IMR-90 (cell line): ENCODE measurements at places on chromosomes 16 and 17. TPM values are rescaled to one million over a fixed set of nuclear protein-coding genes. Genes with fewer than 3 reads are reported as not detected.

DNA sequence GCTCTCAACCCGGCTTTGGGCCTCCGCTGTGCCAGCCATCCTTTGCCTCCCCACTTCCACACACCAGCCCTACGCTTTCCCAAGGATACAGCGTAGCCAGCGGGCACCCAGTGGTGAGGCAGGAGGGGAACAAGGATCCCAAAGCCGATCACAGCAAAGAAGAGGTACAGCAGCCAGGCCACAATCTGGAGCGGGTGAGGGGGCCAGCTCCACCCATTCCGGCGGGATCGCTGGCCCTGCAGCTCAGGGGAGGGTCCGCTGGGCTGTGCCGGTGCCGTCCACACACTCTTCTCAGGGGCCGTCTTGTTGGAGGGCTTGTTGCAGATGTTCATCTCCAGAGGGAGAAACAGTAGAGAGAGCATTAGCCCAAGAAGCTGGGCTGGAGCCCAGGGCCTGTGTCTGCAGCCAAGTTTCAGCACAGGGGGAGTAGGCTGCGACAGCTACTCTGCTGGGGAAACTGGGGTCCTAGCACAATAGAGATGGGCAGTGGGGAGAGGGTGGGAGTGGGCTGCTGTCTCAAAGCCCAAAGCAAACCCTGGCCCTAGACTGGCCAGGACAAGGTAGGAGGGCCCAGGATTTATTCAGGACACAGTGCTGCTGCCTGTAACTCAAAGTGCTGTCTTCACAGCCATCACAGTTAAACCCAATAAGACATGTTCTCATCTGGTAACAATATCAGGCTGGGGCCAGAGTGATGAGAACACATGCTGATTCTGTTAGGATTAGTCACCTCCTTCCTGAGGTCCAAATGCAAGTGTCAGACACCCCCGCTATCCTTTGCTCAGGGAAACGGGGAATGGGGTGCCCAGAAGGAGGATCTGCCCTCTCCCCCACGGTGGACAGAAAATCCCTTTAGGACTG lies 9.9 kb downstream of the ZDHHC1 start:
- DNase-seq: peak; percentile 91

DNA sequence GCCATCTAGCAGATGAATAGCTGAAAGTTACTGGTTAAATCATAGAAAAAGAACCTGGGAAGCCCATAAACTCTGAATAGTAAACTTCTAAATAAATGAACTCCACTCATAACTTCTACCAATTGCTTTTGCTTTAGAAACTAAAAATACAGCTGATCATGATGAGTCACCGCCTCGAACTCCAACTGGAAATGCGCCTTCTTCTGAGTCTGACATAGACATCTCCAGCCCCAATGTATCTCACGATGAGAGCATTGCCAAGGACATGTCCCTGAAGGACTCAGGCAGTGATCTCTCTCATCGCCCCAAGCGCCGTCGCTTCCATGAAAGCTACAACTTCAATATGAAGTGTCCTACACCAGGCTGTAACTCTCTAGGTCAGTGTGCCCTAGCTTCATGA lies 9.7 kb downstream of the KAT7 start:
- DNase-seq: peak; percentile 71

- DNase-seq: peak; percentile 73
Observed at GRCh38 chr16:50208460-50208931, 55.4 kb downstream of the TENT4B start.

DNA sequence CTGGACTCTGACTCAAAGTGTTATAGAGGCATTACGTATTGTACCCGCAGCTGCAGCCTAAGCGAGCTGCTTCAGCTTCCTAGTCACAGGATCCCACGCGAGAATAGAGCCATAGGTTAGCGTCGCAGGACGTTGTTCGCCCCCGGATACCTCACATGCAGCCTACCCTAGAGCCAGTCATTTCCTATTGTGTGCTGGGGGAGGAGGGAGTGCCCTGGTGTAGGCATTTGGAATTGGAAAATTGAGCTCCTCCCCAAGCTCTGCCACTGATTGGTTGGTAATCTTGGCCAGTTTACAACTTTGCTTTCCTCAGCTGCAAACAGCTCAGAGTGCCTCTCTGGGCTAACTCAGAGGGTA lies 530 bp downstream of the NAA60 start:
- peak; percentile 80 for DNase-seq

DNA sequence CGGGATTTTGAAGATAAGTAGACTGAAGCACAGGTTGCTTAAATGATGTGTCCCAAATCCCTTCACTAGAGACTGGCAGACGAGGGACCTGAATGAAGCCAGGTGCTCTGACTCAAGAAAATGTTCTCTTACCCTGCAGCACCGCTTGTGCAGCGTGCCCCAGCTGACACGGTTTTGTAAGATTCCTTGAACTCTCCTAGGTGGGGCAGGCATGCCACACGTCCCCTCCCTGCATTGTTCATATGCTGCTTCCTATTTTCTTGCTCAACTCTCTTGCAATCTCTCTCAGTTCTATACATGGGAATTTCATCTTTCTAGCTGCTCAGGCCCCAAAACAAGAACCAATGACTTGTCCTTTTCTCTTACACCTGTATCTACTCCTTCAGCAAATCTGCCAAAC lies 22.1 kb upstream of the HNF1B start:
- no peak for DNase-seq

- DNase-seq: no peak
Observed at GRCh38 chr16:5865236-5865635, 767.6 kb upstream of the EEF2KMT start.

- DNase-seq: peak; percentile 82
Observed at GRCh38 chr17:82497483-82498405, 21.8 kb upstream of the FOXK2 start.

DNA sequence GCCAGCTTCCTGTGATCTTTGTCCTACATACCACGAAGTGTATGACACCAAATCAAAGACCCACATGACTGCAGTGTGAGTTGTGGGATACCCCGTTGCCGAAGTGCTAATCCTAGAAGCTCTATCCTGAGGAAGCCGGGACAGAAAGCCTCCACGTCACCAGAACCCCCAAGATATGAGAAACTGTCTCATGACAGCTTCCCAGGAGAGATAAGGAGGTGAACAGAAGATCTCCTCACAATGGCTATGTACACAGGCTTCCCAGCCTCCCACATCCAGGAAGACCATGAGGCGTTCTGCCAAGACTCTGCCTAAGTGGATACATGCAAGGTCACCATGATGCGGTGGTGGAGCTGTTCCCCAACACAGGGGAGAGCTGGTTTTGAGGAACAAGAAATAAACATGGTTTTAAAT lies 37.1 kb downstream of the TRIM25 start:
- no peak for DNase-seq

GRCh38 chr16:79601092-79601930 lies 774 bp upstream of the MAF start:
- DNase-seq: no peak

DNA sequence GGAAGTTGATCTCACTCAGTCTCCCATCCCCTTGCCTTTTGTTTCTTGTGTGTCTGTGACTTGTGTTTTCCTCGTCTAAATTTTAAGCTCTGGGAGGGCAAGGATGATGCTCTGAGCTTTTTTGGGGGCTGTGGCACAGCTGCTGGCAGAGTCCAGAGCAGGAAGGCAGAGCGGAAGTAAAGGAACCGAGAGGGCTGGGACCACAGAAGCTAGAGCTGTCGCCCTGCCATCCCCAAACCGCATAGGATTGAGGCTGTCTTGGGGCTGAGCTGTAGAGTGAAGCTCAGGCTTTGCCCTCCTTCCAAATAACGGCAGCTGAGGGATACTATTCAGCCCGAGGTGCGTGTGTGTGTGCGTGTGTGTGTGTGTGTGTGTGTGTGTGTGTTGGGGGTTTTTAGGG lies 3.8 kb upstream of the DNAH2 start:
- DNase-seq: no peak

DNA sequence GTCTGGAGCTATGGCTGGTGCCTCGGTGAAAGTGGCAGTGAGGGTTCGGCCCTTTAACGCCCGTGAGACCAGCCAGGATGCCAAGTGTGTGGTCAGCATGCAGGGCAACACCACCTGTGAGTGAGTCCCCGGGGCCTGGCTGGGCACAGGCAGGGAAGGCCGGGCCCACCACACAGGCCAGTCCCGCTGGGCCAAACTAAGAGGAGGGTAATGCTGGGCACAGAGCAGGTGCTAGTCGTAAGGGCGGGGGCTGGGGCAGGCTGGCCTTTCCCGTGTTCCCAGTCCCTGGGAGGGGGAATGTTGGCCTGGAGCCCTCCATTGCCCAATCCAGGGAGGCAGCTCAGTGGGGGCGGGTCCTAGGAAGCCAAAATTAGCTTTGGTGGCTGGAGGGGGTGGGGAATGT lies 2.5 kb downstream of the KIF1C start:
- DNase-seq: no peak

DNA sequence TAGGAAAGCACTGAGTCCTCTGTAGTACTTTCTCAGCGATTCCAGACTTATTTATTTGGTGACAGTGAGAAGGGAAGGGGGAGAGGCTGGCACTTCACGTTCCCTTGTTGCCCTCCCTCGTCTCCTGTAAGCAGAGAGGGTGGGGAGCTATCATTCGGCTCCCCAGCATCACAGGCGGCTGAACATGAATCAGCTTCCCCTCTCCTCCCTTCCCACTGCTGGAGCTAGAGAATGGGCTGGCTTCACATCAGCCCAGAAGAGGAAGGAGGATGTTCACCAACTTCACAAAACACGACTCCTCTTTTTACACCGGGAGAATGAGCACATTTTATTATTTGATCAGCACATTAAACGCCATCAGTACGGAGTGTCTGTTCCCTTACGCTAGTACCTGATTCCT lies 6.7 kb upstream of the CMIP start:
- no peak for DNase-seq

DNA sequence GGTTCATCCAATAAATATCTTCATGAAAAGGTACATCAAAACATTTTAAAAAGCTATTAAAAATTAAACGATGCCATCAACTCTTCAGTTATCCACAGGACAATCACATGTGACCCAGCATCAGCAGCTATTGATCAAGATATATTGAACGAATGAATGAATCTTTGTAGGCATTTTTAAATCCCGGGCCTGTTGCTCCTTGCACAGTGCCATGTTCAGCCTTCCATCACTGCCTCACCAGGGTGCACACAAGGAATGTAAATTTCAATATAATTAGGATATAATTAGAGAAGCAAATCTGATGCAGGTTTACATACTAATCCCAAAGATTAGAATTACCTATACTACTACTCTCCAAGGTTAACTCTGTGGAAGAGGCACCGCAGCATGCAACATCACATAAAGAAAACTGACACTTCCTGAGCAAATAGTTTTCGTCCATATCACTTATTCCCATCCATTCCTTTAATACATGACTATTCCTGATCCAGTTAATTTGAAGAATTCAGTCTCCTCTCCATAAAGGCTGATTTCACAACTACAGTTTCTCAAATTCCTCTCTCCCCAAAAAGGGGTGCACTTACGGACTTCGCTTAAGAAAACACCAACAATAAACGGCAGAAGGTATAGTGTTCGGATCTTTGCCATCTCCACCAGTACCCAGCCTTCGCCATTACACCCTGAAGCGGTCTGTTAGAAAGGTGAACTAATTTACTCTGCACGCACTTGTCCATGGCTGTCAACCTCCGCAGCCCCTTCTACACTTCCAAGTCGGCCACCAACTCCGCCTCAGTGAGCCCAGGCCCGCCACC lies 938 bp downstream of the NCOR1 start:
- peak; percentile 11 for DNase-seq

DNA sequence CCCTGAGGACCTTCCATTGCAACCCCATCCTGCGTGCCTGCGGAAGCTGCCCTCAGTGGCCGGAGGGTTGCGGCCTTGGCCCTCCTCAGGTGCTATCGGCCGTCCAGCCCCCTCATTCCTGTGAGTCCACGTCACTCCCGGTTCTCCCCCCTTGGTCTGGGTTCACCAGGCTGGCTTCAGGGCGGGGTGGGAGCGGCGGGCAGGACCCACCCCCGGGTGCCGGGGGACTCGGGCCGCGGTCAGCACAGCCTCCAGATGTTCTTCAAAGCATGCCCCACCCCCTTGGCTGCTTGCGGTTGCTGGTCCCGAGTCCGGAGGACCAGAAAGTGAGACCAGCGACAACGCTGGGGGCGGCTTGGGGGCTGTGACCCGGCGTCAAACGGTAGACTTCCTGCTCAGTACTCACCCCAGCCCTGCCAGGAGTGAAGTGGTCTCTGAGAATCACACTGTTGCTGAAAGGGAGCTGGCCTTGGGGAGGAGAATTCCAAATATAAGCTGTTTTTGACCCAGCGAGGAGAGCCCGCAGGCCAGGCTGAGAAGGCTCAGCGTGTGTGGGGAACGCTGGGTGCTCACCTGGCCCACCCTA lies 4.5 kb downstream of the ZNF469 start:
- peak; percentile 50 for DNase-seq

- no peak for DNase-seq
Observed at GRCh38 chr17:15650741-15651582, 31.5 kb upstream of the FBXW10B start.

DNA sequence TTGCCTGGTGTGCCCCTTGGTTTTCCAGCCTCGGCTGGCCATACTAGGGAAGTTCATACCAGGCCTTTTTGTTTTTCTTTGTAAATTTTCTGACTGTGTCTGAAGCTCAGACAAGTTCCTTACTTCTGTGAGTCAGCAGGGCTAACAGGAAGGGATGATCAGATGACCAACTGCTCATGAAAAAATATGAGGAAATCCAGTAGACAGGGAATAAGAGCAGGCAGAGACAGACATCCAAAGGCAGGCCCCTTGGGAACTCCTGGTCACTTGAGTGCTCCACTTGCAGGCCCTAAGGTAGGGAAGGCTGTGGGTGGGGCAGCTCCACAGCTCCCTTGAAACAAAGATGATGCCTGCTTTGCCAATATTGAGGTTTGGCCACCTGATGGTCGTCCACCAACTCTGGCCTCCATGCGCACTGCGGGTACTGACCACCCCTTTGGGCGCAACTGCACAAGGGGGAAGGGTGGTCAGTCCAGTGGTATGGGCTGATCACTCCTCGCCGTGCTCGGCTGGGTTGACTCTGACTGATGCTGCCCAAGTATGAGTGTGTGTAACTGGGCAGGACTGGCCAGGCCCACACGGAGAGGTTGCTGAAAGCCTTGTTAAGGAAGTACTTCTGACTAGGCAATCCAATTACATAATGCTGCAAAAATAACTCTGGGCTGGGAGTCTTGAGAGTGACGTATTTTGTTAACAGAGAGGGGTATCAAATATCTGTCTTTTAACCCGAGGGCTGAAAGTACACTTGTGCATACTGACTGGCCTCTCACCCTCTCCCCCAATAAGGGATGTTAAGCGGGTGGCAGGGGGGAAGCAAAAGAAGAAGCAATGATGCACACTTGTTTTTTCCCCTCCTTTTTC lies 20.8 kb upstream of the ZFHX3 start:
- peak; percentile 99 for DNase-seq

- no peak for DNase-seq
Observed at GRCh38 chr16:84159007-84159406, 13.9 kb downstream of the DNAAF1 start.

GRCh38 chr16:64416216-64417005 lies 705.5 kb downstream of the CDH11 start:
- peak; percentile 43 for DNase-seq

- no peak for DNase-seq
Observed at GRCh38 chr17:71111934-71112333, 942.6 kb downstream of the KCNJ2 start.

Gene CCDC43
- 20.8 and 46.4 TPM in 2 replicates for total RNA-seq

Gene COL1A1
- total RNA-seq: 1,825 and 2,180 TPM in 2 replicates

Gene TMC7
- 0.28 and 0.36 TPM in 2 replicates for total RNA-seq

Gene ZNF594
- total RNA-seq: 7.2 and 8.1 TPM in 2 replicates

Gene COX6A2
- total RNA-seq: not detected in 2 replicates

Gene SLC25A39
- total RNA-seq: 49.1 and 49.2 TPM in 2 replicates

Gene TBCD
- total RNA-seq: 21.7 and 21.9 TPM in 2 replicates

Gene NHLRC4
- 0.56 and 0.72 TPM in 2 replicates for total RNA-seq

Gene DHX40
- total RNA-seq: 44.4 and 54.2 TPM in 2 replicates

Gene KRTAP9-2
- total RNA-seq: not detected in 2 replicates

Gene NPIPB6
- total RNA-seq: 0.18 and 0.56 TPM in 2 replicates
